ENCODE measurements at places on chromosomes 4 and X.
A peak's percentile ranks its signal among the peaks of the same experiment; 100 is the strongest.

DNA sequence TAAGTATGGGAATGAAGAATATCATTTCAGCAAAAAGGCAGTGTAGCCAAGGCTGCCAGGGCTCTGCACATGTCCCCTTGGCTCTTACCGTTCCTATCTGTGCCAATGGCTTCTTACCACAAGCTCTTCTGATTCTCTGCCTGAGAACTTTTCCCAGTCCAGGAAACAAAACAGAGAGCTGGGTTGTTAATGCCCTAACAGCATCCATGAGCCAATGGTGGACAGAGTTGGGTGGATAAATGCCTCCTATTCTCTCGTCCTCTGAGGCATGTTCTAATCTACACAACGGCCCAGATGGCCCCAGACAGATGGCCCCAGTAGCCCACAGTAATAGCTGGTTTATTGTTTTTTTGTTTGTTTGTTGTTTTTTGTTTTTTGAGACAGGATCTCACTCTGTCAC lies 28.0 kb downstream of the SCD5 start:
- DNase-seq: no peak

GRCh38 chrX:137573324-137574101 lies 7.6 kb downstream of the ZIC3 start:
- DNase-seq: peak; percentile 37

DNA sequence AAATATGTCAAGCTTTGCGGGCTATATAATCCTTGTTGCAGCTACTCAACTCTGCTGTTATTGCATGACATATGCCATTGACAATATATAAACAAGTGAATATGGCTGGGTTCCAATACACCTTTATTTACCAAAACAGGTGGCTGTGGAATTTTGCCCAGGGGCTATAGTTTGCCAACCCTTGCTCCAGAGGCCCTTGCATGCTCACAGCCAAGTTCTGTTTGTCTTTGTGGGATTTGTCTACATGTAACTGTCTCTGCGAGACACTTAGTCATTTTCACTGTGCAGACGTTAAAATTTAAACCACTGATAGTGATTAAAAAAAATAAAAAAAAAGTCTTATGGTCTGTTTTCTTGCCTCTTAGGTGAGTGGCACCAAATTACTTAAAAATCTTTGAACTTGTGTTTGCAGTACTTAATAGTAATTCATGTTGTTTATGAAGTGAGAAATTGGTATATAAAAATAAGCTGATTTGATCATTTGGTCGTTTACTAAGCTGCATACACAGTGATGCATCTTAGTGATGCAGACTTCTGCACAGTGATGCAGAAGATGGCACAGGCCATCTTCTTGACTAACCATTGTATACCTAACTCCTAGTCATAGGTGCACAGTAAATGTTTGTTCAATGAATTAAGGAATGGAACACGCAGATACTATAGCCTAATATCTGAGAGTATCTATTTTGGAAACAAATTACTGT lies 170.9 kb downstream of the FRMPD4 start:
- no peak for DNase-seq

DNA sequence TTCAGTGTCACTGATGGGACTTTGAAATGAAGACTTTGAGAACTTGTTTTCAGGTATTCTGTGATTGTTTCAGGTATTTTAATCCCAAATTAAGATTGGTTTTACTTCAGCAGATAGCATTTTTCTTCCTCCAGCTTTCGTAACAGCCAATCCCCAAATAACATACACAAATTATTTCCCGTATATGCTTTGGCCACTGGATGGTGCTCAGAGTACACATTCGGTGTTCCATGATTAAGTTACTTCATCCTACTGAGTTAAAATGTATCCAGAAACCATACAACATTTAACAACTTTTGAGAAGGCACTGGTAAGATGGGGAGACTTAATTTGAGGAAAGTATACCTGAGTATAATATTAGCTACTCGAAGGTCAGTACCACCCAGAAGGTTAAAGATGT lies 233.4 kb upstream of the FAM47A start:
- DNase-seq: no peak

- no peak for DNase-seq
These were observed 13.9 kb downstream of the FNIP2 start for GRCh38 chr4:158782551-158783360.

- no peak for DNase-seq
These were observed 427.3 kb upstream of the FRG1 start for GRCh38 chr4:189513421-189513820.

All from right kidney (tissue), 9 donors.